Occipital lobe (tissue), 3 donors: ENCODE measurements at places on chromosomes 1 and 21. TPM values are rescaled to one million over a fixed set of nuclear protein-coding genes. Genes with fewer than 3 reads are reported as not detected.

LRRC71 gene
- 0.16 TPM for total RNA-seq

SLX9 gene
- 6.1 TPM for total RNA-seq

CCDC27 gene
- not detected for total RNA-seq

NEGR1 gene
- 40.9 TPM for total RNA-seq

AMPD1 gene
- not detected for total RNA-seq

KIF21B gene
- total RNA-seq = 165 TPM

A3GALT2 gene
- not detected for total RNA-seq

XCL1 gene
- total RNA-seq = not detected

CD1E gene
- total RNA-seq = not detected

TACSTD2 gene
- total RNA-seq = 0.16 TPM

SPATA21 gene
- total RNA-seq = not detected

SLAMF6 gene
- not detected for total RNA-seq

RASSF5 gene
- total RNA-seq = 0.62 TPM

CFHR2 gene
- total RNA-seq = not detected

CD160 gene
- 0.16 TPM for total RNA-seq

TRAF5 gene
- total RNA-seq = 13.9 TPM

ACOT11 gene
- total RNA-seq = 1.9 TPM

CACNA1S gene
- total RNA-seq = under 0.01 TPM

MYBPH gene
- total RNA-seq = not detected

CAMTA1 gene
- 115 TPM for total RNA-seq

RGS18 gene
- 0.78 TPM for total RNA-seq

NLRP3 gene
- total RNA-seq = 1.4 TPM

CDA gene
- not detected for total RNA-seq

AIM2 gene
- total RNA-seq = 23.4 TPM

SELE gene
- 0.94 TPM for total RNA-seq

CHI3L2 gene
- 0.47 TPM for total RNA-seq

NOS1AP gene
- total RNA-seq = 4.1 TPM
